Activated CD4-positive, alpha-beta T cell treated with anti-CD3 and anti-CD28 coated beads, Interleukin-10, Interleukin-2, amounts not matched to agents 100 ng/mL and 50 ng/mL, durations not matched to agents 16 hours and 8 hours (primary cell): ENCODE measurements at places on chromosomes 1 and 21.

- DNase-seq: no peak
These were observed 87.2 kb upstream of the POU3F1 start for GRCh38 chr1:38133756-38134155.

GRCh38 chr1:212367474-212368072, 47.1 kb downstream of the PACC1 start:
- no peak for DNase-seq

DNA sequence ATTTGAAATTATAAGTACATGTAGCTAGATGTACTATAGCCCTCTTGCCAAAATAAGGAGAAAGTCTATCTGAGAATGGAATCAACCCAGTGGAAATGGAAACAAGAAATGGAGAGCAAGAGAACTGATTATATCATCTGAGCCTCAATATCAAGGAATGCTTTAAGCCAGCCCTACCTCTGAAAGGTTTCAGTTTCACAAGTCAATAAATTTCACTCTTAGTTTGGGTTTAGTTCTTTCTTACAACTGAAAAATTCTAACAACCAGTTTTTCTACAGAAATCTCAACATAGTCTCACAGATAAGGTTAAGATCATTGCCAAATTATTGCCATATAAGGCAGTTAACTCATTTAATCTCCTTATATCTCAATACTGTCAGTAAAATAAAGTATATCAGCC, 80.0 kb downstream of the EPS15 start:
- DNase-seq: peak; percentile 14

- no peak for DNase-seq
These were observed 225.3 kb downstream of the RGS7 start for GRCh38 chr1:241131636-241132194.

GRCh38 chr1:234478152-234478480, 863 bp downstream of the TARBP1 start:
- peak; percentile 83 for DNase-seq

GRCh38 chr1:115112496-115113375, 23.4 kb upstream of the TSPAN2 start:
- peak; percentile 45 for DNase-seq

DNA sequence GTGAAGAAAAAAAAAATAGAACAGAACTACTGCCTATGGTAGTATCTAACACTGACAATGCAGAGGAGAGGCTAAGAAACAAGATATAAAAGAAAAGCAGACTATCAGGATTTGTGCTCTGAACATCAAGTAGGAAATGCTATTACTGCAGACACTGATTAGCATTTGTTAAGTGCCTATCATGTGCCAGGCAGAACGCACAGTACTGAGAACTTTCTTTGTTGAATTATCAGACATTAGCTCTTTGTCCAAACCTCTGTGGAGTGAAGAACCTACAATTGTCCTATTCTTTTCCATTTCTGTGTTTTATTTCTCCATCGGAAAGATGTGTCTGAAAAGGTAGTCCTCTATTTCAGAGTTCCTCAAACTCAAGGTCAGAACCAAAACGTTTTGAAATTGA, 30.5 kb upstream of the DISP1 start:
- no peak for DNase-seq

DNA sequence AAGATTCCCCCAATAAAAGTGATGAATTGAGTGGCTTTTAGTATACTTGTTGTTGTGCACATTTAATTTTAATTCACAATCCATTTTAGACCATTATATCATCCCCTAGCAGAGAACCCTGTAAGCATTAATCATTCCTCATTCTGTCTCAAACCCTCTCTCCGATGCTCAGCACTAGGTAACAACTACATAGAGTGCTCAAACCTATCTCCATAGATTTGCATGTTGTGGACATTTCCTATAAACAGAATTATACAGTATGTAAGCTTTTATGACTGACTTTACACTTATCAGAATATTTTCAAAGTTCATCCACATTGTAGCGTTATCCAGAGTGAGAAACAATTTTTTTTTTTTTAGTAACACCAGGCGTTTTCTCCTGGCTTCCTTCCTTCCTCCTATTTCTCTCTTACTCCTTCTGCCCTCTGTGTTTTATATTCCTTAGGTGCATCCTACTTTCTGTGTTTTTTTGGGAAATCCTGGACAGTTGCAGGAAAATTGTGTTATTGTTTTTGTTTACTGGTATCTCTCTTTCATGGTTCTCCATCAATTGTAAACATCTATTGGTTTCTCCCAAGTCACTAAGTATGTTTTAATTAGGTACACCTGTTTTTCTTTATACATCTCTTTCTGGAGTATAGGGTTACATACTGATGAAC, 1528.0 kb upstream of the TPTE start:
- no peak for DNase-seq

DNA sequence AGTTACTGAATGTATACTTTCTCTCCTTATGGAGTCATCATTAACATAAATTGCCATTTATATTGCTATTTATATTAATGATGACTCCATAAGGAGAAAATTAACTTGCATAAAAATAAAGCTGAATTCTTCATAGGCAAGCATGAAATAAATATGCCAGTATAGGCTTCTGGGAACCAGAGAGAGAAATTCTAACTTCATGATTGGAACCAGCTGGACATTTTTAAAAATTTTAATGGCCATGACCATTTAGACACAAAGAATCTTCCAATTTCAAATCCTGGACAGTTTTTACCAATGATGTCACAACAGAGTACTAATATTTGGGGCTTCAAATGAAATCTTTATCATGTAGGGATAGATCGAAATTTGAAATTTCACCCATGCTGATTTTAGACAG, 268.7 kb downstream of the PTGER3 start:
- no peak for DNase-seq

DNA sequence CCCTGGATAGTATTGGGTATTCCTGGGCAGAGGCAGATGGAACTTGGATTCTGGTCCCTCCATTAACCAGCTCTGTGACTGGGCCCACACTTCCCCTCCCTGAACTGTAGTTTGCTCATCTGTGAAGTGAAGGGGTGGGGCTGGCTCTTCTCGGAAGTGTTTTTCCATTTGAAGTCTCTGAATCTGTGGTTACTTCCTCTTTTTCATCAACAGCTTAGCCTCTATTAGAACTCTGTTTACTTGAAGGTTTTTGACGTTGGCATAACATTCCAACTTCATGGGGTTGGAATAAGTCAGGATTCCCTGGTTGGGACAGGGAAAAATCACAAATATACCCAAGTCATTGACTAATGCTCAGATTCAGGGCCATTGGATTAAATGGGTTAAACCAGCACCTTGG, 3.6 kb downstream of the KIAA0040 start:
- peak; percentile 84 for DNase-seq

DNA sequence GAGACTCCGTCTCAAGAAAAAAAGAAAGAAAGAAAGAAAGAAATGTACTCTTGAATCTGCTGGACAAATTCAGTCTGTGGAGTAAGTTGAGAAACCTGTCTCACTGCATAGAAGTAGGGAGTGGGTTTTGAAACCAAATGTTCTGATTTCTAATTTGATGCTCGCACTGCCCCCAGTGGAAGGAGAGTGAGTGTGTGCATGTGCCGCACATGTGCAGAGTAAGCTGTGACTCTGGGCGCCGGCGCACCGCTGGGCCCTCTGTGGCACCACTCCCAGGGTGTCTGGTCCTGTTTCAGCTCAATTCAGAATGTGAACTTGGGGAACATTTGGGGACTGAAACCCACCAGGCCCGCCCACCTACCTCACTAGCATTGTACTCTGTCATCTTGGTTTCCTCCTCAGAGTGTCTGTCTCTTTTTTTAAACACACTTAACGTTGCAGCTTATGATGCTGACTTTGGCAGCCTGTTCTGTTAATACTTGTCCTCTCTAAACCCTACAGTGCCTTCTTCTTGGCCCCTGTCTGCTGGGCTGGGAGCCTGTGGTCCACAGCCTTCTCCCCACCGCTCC, 104.6 kb downstream of the CACNA1E start:
- no peak for DNase-seq

DNA sequence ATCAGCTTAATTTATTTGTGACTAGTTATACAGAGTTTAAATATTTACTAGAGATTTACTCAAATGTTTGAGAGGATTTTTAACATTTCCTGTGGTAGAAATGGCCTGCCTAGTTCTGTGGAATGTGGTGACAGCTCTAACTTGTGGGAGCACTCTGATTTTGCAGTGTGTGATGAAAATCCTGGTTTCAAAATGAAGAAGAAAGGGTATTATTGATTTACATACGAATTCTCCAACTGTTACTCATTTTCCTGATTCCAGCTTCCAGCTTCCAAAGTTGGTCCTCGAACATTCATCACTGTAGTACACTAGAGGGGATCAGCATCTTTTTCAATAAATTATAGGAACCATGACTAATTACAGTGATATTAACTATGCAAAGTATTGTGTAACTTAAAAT, 462.7 kb upstream of the PKN2 start:
- DNase-seq: no peak

DNA sequence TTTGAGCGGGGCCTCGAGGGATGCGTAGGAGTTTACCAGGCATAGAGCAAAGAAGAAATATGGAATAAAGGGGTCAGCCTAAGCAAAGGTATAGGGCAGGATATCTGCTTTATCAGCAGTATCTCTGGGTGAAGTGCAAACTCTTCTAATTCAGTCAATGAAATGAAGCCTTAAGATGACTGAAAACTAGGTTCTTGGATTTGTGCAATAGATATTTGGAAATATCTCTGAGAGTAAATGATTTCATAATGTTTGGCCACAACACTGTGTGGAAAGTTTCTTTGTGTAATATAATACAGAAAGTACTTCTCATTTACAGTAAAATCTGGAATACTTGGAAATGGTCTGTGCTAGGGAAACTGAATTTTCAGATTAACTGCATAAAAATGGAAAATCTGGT, 26.1 kb downstream of the KCNJ15 start:
- no peak for DNase-seq

DNA sequence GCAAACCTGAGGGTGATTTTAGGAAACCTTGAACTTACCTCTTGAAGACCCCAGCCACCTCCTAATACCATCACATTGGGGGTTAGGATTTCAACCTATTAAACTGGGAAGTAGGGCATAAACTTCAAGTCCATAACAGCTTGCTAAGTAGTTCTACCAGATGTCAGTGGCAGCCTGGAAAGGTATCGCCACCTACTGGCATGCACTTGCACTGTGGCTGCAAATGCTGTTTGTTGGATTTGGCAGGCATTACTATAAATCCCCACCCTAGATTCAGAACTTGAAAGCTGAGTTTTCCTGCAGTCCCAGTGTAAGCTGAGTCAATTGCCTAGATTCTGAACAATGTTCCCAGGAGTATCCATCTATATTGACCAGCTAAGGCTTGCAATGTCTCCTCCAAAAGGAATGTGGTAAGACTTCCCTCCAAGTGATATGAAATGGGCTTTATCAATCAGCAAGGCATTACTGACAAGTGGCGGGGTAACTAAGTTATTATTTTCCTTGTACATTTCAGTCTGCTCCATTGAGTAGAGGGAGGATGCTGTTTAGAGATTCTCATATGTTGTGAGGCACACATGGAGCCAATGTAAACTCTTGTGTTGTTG, 474.5 kb downstream of the PTPRC start:
- peak; percentile 76 for DNase-seq

DNA sequence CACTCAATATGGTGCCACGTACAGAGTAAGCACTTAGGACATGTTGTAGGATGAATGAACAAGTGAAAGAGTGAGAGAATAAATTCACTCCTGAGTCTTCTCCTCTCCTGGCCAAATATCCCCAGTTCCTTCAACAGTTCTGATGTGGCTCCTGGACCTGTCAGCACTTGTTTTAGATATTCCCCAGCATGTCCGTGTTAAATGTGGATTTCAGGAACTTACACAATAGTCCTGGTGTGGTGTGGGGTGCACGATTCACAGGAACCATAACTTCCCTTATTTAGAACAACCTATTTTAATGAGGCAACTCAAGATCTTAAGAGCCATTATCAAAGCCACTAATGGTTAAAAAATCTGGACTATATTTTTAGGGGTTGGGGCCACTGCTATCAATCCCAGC, 39.0 kb upstream of the MYSM1 start:
- DNase-seq: no peak

- no peak for DNase-seq
These were observed 15.7 kb downstream of the WARS2 start for GRCh38 chr1:119124764-119125163.

- DNase-seq: no peak
These were observed 62.4 kb downstream of the LACTBL1 start for GRCh38 chr1:22910286-22910685.

GRCh38 chr1:109538827-109539555, 681 bp upstream of the GPR61 start:
- DNase-seq: no peak

- no peak for DNase-seq
These were observed 101.1 kb upstream of the ERRFI1 start for GRCh38 chr1:8127171-8127641.

GRCh38 chr1:180182643-180183311, 28.1 kb downstream of the QSOX1 start:
- DNase-seq: no peak

DNA sequence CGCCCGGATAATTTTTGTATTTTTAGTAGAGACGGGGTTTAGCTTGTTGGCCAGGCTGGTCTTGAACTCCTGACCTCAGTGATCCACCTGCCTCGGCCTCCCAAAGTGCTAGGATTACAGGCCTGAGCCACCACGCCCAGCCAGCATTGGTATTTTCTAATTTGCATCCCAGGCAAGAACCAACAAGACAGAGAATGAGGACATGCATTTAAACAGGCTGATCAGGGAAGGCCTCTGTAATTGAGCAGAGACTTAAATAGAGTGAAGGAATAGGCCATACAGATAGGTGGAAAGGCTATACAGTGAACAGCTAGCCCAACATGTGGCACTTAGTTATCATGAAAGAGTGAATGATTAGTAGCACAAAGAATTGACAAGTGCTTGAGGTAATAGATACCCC, 230.4 kb downstream of the SLC35F3 start:
- no peak for DNase-seq

DNA sequence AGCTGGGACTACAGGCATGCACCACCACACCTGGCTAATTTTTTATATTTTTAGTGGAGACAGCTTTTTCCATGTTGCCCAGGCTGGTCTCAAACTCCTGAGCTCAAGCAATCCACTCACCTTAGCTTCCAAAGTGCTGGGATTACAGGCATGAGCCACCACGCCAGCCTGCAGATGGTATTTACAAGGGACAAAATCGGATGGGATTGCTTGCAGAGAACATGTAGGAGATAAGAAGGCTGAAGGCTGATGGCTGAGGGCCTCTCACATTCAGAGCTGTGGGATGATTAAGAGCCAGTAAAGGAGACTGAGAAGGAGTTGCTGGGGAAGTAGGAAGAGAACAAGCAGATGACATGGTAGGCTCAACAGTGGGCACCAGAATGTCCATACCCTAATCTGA, 24.0 kb upstream of the QSOX1 start:
- no peak for DNase-seq

GRCh38 chr21:39094847-39095579, 88.2 kb downstream of the PSMG1 start:
- DNase-seq: no peak

DNA sequence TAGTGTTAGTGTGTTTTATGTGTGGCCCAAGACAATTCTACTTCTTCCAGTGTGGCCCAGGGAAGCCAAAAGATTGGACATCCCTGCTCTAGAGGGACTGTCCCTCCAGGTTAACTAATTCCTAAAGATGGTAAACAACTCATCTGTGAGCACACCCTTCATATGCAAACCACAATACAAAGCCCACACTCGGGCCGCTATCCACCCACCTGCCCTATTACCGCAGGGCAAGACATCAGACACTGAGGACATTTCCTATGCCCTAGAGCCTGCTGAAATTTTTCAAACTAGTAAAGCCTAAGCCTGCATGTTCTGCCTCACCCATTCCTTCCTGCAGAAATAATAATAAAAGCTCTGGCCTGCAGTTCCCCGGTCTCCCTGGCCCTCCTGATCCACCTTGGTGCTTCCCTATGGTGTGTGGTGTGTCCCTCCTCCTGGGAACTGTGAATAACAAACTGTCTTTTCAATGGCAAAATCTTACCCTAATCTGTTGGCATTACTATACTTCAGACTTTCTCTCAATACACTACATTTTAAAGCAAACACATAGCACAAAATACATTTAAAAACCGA, 39.3 kb upstream of the NTPCR start:
- DNase-seq: no peak
